ENCODE measurements at places on chromosomes 2 and 18. TPM values are rescaled to one million over a fixed set of nuclear protein-coding genes. Genes with fewer than 3 reads are reported as not detected.

The REG3A gene
- total RNA-seq, result not detected

The TNFAIP6 gene
- total RNA-seq, result 0.25 TPM

The EFEMP1 gene
- 373 TPM for total RNA-seq

The MC4R gene
- total RNA-seq, result not detected

The GCG gene
- not detected for total RNA-seq

The SPDYA gene
- total RNA-seq, result 0.76 TPM

The EN1 gene
- total RNA-seq, result 0.39 TPM

GRCh38 chr2:203682688-203683130, 23.7 kb upstream of the CD28 start:
- no peak overlapping the region for H3K4me3 ChIP-seq
- H3K27ac ChIP-seq, result peak overlapping the region; percentile 73
- no peak for DNase-seq
- no peaks in the 10 kb centered on the region for H3K36me3 ChIP-seq

GRCh38 chr18:41075212-41075611, 879.8 kb upstream of the PIK3C3 start:
- H3K4me1 ChIP-seq, result no peaks in the 10 kb centered on the region
- DNase-seq, result no peak
- H3K36me3 ChIP-seq, result no peaks in the 10 kb centered on the region
- H3K27ac ChIP-seq, result no peak overlapping the region
- H3K27me3 ChIP-seq, result no peaks in the 10 kb centered on the region

GRCh38 chr18:68172842-68173549, 541.9 kb downstream of the TMX3 start:
- H3K27me3 ChIP-seq, result no peaks in the 10 kb centered on the region
- H3K4me3 ChIP-seq, result no peak overlapping the region
- H3K27ac ChIP-seq, result no peak overlapping the region
- DNase-seq, result no peak

- H3K4me3 ChIP-seq, result no peak overlapping the region
- no peak for DNase-seq
- H3K36me3 ChIP-seq, result no peaks in the 10 kb centered on the region
- H3K27me3 ChIP-seq, result no peaks in the 10 kb centered on the region
- H3K4me1 ChIP-seq, result no peaks in the 10 kb centered on the region
Measured at GRCh38 chr18:9631814-9632496, 17.6 kb upstream of the PPP4R1 start.

DNA sequence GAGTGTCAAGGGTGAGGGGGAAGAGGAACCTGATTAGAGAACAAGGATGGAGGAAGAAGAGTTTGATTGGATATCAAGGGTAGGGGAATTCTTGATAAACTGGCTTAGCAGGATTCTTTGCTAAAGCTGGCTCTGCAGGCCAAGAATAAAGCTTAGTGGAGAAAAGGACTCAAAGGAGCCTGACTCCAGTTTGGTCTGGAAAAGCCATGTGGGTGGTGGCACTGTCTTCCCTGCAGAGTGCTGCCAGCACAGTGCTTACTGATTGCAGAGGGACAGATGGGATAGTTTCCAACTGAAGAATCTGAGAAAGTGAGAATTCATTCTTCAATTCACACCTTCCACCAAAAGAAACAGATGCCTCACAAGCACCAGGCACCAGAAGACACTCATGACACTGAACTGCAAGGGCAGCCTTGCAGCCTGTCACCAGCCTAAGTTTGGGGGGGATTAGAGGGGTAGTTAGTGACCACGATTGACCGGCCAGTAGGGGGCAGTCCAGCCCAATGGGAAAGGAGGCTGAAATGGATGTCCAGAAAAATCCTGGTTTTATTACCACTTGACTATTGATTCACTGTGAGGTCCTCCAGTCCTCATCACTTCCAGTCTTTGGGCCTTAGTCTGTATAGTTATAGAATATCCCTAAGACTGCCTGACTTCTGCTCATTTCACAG, 334.5 kb downstream of the SMAD2 start:
- peaks cover 16% of the 10 kb centered on the region for H3K27me3 ChIP-seq
- no peaks in the 10 kb centered on the region for H3K36me3 ChIP-seq
- H3K27ac ChIP-seq, result no peak overlapping the region
- DNase-seq, result peak; percentile 41
- no peak overlapping the region for H3K4me3 ChIP-seq
- H3K4me1 ChIP-seq, result no peaks in the 10 kb centered on the region

DNA sequence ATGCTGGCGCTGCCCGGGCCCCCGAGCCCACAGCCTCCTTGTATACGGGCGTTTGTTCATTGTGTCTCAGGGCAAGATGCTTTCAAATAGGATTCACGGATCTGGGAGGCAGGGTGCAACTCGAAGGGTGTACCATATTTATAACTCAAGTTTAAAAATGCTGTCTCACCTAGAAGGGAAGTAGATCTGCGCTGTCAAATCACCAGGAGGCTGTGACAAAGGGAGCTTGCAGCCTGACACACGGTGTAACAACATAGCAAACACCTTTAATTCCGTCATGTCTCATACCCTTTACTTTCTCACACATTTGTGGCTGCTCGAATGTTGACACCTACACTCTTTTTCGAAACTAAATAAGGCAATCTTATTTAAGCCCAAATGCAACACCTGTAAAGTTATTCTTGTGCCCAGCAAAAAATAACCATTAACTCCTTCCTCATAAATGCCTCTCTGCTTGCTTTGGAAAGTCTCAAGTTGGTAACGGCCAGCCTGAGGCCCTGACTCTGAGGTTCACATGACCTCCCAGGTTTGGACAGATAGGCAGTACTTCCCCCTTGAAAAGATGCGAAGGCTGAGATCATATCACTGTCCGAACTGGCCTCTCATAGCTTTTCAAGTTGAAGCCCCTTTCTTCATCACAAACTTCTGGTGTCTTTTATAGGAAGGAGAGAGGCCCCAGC, 11.6 kb downstream of the ZEB2 start:
- peaks cover 84% of the 10 kb centered on the region for H3K4me1 ChIP-seq
- H3K4me3 ChIP-seq, result no peak overlapping the region

DNA sequence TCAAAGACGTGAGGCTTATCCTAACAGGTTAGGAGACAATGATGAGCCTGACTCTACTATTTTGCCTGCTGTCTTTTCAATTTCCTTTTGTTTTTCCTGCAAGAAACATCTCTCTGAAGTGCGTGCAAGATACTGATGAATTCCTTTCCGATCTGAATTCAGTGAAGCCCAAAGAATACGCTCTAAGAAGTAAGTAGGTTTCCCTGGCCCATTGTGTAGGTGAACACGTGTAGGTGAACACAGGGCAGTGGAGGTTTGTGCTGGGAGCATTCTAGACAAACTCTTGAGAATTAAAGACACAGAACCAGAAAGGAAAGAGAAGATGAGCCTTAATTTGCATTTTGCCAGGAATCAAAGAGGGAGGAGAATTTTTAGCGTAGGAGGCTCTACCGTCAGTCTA, 132.0 kb downstream of the ZNF532 start:
- H3K36me3 ChIP-seq, result no peaks in the 10 kb centered on the region
- H3K27ac ChIP-seq, result no peak overlapping the region
- no peaks in the 10 kb centered on the region for H3K4me1 ChIP-seq
- H3K4me3 ChIP-seq, result no peak overlapping the region
- no peaks in the 10 kb centered on the region for H3K27me3 ChIP-seq

DNA sequence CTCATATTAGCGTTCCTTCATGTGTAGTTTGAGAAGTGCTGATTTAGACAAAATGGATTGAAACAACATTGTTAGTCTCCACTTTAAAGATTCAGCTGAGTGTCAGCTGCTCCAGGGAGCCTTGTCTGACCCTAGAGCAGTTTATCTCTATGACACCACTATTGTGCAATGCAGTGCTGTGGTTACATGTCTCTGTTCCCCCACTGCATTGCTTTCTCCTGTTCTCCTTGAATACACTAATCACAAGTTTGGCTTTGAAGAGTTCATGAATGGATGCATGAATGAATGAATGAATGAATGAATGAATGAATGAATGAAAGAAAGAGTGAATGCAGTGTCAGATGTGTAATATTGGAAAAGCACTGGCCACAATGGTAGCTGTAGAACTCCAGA, 38.3 kb downstream of the GCG start:
- no peak overlapping the region for H3K27ac ChIP-seq
- DNase-seq, result peak; percentile 76
- peaks cover 19% of the 10 kb centered on the region for H3K4me1 ChIP-seq
- H3K36me3 ChIP-seq, result no peaks in the 10 kb centered on the region

DNA sequence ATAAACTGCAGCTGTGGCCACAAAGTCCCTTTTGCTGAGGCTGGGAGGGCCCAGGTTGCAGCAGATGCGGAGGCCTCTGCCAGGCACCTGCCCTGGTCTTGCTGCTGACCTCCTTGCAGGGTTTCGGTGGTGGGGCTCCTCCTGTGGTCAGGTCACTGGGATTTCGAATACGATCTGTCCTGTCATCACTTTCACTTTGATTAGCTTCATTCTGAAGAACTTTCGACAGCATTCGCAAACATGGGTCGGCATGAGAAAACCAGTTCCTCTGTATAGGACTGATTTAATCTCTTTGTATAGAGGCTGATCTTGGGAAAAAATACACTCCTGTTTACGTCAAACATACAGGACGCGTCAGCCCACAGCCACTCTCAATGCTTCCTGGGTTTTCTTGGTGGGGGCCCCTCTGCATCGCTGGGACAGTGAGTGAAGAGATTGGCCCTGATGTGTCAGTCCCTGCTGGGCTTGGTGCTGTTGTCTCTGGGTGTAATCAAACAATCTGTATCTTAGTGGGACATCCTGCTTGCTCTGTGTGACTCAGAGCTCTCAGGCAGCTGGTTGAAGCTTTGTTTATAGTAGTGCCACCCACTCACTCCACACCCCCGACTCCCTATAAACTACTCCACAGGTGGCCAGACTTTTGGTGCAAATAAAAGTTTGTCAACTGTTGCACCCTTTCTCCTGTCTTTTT, 209.4 kb upstream of the CXCR4 start:
- no peaks in the 10 kb centered on the region for H3K36me3 ChIP-seq
- H3K4me1 ChIP-seq, result peaks cover 7% of the 10 kb centered on the region
- H3K27ac ChIP-seq, result no peak overlapping the region
- no peaks in the 10 kb centered on the region for H3K27me3 ChIP-seq

GRCh38 chr2:114161371-114161770, 271.5 kb downstream of the ACTR3 start:
- no peaks in the 10 kb centered on the region for H3K36me3 ChIP-seq
- H3K4me1 ChIP-seq, result peaks cover 6% of the 10 kb centered on the region
- no peak for DNase-seq
- H3K27ac ChIP-seq, result no peak overlapping the region
- no peak overlapping the region for H3K4me3 ChIP-seq
- H3K27me3 ChIP-seq, result no peaks in the 10 kb centered on the region

DNA sequence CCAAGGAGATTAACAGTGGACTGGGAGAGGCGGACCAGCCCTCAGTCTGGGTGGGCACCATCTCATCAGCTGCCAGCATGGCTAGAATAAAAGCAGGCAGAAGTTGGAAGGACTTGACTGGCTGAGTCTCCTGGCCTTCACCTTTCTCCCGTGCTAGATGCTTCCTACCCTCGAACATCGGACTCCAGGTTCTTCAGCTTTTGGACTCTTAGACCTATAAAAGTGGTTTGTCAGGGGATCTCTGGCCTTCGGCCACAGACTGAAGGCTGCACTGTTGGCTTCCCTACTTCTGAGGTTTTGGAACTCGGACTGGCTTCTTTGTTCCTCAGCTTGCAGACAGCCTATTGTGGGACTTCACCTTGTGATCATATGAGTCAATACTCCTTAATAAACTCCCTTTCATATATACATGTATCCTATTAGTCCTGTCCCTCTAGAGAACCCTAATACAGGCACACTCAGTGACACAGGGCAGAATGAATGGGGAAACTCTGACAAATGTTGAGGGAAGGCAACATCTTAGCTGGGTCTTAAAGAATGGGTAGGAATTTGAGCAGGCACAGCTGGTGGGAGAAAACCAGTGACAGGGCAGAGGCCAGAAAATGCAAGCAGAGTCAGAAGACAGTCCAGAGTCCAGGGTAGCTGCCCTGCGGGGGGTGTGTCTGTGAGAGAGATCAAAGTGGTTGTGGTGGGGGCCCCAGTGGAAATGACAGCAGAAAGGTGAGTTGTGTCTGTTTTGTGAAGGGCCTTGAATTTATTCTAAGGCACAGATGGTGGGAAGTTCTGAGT, 108.1 kb upstream of the CD302 start:
- DNase-seq, result no peak
- H3K4me3 ChIP-seq, result no peak overlapping the region
- H3K4me1 ChIP-seq, result no peaks in the 10 kb centered on the region
- H3K36me3 ChIP-seq, result no peaks in the 10 kb centered on the region

DNA sequence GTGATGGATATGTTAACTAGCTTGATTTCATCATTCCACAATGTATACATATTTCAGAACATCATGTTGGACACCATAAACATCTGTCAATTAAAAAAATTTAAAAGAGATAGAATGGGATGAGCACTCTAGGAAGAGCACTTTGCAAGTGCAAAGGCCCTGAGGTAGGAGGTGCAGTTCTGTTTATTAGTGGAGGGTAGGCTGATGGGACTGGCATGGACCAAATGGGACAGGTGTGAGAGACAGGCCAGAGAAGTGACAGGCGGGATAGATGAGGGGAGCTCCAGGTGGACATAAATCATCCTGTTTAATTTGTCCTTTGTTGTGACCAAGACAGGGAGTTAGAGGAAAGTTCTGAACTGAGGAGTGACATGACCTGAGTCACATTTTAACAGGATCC, 477.9 kb downstream of the TSN start:
- no peak overlapping the region for H3K27ac ChIP-seq
- no peaks in the 10 kb centered on the region for H3K36me3 ChIP-seq
- H3K4me3 ChIP-seq, result no peak overlapping the region
- no peaks in the 10 kb centered on the region for H3K27me3 ChIP-seq
- no peaks in the 10 kb centered on the region for H3K4me1 ChIP-seq

- H3K27me3 ChIP-seq, result no peaks in the 10 kb centered on the region
- H3K4me1 ChIP-seq, result no peaks in the 10 kb centered on the region
- H3K27ac ChIP-seq, result no peak overlapping the region
- no peaks in the 10 kb centered on the region for H3K36me3 ChIP-seq
- H3K4me3 ChIP-seq, result no peak overlapping the region
- no peak for DNase-seq
Measured at GRCh38 chr2:236919209-236919608, 166.5 kb upstream of the COPS8 start.

DNA sequence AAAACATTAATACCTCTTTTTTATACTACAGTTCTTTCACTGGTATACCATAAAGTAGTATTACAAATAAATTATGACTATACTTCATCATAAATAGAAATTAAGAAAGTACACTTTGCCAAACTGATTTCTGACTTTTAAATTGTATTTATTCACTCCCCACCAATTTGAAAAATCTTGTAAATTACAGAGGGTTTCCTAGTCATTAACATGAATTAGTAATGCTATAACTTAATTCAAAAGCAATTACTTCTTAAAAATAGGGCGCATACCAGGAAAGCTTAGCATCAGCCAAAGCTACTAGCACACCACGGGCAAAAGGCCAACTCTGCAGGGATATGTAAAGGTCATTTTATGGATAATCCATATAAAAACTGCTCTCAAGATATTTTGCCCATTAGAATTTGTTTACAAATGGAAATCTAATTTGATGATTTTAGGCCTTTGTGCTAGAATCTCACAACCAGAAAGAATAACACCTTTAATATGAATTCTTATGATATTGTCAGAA, 142.3 kb downstream of the PIGN start:
- H3K27me3 ChIP-seq, result no peaks in the 10 kb centered on the region
- no peak for DNase-seq
- H3K27ac ChIP-seq, result no peak overlapping the region

All from adrenal gland (tissue), 19 donors.